ENCODE measurements at places on chromosomes 2 and 18.

DNA sequence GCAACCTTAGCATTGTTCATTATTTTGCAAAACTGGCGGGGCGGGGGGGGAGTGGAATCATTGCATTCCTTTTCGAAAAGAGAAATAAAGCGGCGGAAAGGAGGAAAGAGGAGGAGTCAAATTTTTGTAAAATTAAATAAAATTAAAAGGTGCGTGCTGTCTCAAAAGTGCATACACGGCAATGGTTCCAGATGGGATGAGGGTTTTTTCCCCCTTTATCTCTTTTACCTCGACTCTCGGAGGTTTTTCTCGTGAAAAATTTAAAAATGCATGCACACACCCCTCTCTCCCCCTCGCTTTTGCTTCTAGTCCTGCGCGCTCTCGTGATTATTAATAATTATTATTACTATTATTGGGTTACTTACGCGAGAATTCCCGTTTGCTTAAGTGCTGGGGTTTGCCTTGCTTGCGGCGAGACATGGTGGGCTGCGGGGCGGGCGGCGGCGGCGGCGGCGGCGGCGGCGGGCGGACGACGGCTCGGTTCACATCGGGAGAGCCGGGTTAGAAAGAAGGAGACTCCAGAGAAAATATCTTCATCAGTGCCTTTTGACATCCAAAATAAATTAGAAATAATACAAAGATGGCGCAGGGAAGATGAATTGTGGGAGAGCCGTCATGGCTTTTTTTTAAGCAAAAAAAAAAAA lies 481 bp downstream of the BCL11A start:
- DNase-seq = no peak

- DNase-seq = no peak
Observed at GRCh38 chr2:134413430-134413829, 159.6 kb downstream of the MGAT5 start.

DNA sequence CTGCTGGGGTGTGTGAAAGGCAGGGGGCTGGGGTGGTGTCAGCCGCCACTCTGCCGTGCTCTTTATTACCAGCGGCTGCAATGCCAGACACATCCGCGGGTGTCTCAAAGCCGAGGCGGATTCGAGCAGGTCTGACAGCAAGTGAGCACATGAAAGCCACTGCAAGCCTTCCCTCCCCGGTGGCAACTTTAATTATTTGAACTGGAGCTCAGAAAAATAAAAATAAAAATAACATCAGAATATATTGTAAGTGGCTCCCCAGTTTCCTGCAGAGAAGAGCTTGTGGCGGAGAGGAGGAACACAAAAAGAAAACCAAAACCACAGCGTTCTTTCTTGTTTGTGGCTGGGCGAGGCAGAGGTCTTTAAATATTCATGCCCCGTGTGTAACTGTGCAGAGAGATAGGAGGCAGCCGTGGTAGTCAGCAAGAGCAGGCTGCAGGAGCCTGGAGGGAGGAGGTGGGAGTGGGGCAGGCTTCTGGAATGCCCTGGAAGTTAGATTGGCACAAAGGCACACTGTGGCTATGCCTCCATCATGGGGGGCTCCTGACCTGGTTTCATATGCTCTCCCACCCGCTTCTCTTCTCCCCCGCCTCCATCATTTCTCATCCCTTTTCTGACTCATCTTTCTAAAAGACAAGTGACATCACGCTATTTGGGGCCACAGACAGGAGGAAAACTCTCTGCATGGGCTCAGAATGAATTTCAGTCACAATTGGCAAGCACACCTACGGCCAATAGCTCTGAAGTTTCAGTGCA lies 199.8 kb downstream of the CLIP4 start:
- peak; percentile 56 for DNase-seq

GRCh38 chr2:9179572-9180201 lies 26.9 kb upstream of the ASAP2 start:
- peak; percentile 89 for DNase-seq

- DNase-seq = no peak
Observed at GRCh38 chr18:12408247-12408869, 629 bp downstream of the PRELID3A start.

DNA sequence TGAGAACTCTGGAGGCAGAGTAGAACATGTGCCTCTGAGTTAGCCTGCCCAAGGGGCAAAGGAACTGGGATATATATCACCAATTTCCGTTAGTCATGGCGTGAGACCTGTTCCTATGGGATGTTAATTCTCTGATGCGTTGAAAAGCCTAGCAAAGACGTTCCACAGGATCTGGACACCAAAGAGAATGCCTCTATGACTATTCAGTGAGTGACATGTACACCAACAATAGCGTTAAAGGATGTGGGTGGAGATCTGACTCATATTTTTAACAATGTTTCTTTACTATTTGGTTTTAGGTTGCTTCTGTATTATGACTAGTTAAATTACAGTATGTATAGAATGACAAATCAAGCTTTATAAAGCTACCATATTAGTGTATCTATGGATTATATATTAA lies 320.9 kb upstream of the MC4R start:
- peak; percentile 97 for DNase-seq

DNA sequence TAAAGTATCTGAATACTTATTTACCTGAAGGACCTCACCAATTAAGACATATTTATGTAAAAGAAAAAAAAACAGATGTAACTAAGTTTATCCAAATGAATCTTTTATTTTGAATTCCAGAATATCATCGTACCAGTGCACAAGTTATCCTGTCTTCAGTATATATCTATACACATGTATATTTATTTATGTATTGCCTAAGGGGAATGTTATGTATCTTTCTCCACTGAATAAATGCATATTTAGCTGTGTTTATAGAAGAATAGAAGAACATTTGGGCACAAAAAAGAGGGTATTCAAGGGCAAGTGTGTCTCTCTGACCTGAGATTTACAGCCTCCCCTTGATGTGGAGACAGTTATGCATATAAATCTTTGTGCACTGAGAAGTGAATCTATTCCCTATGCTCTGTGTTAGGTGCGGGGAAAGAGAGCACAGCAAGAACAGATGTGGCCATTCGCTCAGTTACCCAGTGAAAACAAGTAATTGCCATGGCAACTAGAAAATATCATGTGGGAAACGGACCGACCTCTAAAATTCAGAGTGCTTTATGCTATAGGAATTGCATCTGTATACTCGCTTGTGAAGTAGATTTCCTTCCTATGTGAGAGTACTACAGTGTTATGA lies 39.5 kb upstream of the ASXL3 start:
- no peak for DNase-seq

- no peak for DNase-seq
Observed at GRCh38 chr2:104889291-104889959, 35.5 kb downstream of the POU3F3 start.

GRCh38 chr2:235098269-235098668 lies 146.5 kb downstream of the SH3BP4 start:
- DNase-seq = no peak

DNA sequence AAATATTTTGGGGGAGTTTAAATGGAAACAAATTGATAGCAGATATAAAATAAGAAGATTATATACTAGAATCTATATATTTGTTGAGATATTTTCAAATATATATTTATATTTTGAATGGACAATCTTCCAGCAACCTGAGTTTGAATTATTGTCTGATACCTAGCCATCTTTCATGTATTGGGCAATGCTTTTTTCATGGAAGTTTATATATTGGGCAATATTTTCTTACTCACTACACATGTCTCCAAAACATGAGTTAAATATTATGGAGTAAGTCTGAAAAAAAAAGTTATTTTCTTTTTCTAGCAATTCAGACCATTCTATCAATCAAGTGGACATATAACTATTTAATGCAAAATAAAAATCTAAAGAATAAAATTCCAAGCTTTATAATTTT lies 295.2 kb downstream of the NYAP2 start:
- DNase-seq = no peak

- peak; percentile 20 for DNase-seq
Observed at GRCh38 chr2:46207591-46207990, 89.6 kb upstream of the EPAS1 start.

GRCh38 chr2:170217778-170218251 lies 39.9 kb downstream of the MYO3B start:
- DNase-seq = no peak

GRCh38 chr2:224520064-224520463 lies 65.1 kb downstream of the CUL3 start:
- peak; percentile 21 for DNase-seq

- no peak for DNase-seq
Observed at GRCh38 chr2:198478361-198478760, 674.0 kb downstream of the PLCL1 start.

GRCh38 chr2:86283411-86284030 lies 53.9 kb downstream of the REEP1 start:
- no peak for DNase-seq

GRCh38 chr2:98478088-98478551 lies 33.5 kb downstream of the INPP4A start:
- no peak for DNase-seq

DNA sequence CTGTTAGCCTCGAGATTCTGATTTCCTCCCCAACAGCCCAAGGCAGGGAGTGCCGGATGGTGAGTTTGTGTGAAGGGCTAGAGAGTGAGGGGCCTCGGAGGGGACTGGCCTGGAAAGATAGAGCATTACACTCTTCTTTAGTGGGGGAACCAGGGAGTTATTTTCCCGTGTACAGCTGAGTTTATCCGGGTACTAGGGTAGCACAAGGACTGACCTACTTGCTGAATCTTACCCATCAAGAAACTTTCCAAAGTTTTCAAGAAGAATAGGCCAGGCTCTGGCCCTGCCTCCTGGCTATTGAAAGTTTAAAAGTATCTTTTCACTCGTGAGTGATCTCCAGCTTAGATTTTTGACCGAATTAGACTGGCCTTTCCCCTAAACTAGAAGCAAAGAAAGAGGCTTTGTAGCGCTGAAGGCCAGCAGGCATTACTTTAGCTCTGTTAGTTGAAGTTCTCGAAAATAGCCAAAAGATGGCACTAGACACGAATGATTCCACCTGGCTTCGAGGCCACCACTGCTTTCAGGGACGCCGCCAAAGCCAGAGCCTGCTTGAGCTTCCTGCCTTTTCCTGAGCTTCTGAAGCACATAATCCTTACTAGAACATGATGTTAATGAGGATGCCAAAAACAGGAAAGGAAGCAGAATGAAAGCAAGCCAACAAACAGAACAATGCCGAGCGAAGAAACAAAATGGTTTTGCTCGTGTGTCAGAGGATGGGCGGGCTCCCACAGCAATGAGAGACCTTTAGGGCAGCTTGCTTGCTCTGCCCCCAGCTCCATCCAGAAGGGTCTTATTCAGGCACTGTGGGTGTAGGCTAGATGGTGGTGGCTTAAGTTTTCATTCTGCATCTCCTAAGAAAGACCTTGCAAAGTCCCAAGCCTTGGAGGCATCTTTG lies 55.8 kb downstream of the TSN start:
- peak; percentile 45 for DNase-seq

DNA sequence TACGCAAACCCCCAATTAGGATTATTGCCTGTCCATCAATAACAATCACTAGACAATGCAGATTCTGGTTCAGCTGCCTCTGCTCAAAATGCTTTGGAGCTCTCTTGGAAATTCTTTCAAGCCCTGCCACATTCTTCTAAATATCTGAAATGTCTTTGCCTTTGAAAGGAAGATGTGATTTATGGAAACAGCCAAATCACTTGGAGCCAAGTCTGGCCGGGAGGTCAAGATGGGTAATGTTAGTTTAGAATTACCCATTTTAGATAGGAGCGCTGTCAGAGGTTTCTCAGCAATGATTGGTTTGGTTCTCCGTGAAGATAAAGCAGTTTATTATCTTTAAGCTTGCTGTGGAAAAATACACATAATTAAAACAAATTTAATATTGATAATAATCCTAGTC lies 306.7 kb downstream of the SETBP1 start:
- DNase-seq = no peak

- DNase-seq = no peak
Observed at GRCh38 chr2:3704692-3705091, 1.3 kb downstream of the DCDC2C start.

- DNase-seq = no peak
Observed at GRCh38 chr2:44778671-44779476, 162.6 kb upstream of the SIX3 start.

GRCh38 chr2:79219383-79219988 lies 59.9 kb upstream of the REG3A start:
- no peak for DNase-seq

GRCh38 chr2:1740716-1741589 lies 3.4 kb downstream of the PXDN start:
- no peak for DNase-seq

GRCh38 chr2:119739580-119740255 lies 20.0 kb upstream of the PTPN4 start:
- no peak for DNase-seq

DNA sequence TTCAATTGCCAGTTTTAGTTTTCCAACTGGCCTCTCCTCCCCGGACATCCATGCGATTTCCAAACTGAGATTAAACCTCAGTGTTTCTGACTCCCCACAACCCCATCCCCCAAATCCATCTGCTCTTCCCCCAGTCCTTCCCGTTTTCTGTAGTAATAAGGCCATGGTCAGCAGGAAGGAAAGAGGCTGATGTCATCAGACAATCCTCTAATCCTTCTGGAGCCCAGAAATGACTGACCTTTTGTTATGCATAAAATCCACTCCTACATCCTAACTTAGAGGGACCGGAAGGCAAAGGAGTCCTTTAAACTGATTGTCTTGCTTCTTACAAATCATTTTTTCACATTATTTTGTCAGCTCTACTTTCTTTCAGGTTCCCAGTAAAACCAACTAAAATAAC lies 155.8 kb downstream of the INO80D start:
- DNase-seq = no peak

- no peak for DNase-seq
Observed at GRCh38 chr2:220044383-220044782, 417.0 kb downstream of the SLC4A3 start.

DNA sequence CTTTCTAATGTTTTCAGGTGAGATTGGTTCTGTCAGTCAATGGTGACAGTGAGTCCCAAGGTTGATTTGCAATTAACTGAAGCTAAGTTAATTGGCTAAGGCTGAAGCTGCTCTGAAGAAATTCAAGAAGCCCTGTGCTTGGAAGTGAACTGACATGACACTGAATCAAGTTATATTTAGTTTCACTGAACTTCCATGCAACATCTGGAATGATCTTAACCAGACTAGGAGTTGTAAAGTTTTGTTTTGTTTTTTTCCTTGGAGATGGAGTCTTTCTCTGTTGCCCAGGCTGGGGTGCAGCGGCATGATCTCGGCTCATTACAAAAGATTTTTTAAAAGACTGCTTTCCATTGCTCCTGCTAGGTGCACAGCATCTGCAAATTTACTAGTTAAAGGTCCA lies 11.4 kb downstream of the SERPINB5 start:
- no peak for DNase-seq

All from foreskin keratinocyte (primary cell).